ENCODE measurements at places on chromosomes 2 and 18. TPM values are rescaled to one million over a fixed set of nuclear protein-coding genes. Genes with fewer than 3 reads are reported as not detected.

TNFAIP6 gene
- 1.5 TPM for total RNA-seq

- no peak for DNase-seq
These were observed 185.3 kb downstream of the PARD3B start for GRCh38 chr2:204730603-204731002.

DNA sequence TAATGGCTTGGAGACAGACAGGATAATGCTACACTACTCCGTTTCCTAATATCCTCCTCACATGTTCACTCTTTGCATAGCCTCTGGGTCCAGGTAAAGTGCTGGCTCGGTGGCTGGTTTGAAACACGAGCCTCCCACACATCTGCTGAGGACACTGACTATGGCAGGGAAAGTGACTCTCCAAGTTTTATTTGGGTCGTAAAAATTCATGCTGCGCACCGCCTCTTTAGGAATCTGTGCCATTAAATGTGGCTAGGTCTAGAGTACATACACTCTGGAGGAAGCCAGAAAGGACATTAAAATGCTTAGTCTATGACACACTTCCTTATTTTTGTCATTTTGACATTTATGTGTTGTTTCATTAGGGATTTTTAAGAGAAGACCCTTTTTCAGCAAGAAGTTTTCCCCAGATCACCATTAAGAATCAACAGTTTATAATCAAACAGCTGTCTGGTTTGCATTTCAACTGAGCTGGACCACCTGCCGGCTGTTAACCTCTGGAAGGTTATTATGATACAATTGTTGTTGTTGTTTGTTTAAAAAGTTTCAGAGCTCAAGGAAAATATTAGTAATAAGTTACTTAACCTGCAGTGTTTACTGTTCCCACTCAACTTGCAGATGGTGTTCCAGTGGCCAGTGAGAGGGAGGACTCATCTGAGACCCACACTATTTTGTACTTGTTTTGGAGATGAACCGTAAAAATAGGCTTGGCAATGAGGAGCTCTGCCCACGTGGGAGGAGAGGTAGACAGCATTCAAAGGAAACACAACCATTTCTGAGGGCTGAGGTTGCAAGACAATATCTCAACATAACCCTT is 443.3 kb upstream of the MEIS1 start:
- no peak for DNase-seq

GRCh38 chr18:42520138-42520537 is 565.1 kb downstream of the PIK3C3 start:
- no peak for DNase-seq
